ENCODE measurements at places on chromosomes 2 and 18.
A peak's percentile ranks its signal among the peaks of the same experiment; 100 is the strongest.

DNA sequence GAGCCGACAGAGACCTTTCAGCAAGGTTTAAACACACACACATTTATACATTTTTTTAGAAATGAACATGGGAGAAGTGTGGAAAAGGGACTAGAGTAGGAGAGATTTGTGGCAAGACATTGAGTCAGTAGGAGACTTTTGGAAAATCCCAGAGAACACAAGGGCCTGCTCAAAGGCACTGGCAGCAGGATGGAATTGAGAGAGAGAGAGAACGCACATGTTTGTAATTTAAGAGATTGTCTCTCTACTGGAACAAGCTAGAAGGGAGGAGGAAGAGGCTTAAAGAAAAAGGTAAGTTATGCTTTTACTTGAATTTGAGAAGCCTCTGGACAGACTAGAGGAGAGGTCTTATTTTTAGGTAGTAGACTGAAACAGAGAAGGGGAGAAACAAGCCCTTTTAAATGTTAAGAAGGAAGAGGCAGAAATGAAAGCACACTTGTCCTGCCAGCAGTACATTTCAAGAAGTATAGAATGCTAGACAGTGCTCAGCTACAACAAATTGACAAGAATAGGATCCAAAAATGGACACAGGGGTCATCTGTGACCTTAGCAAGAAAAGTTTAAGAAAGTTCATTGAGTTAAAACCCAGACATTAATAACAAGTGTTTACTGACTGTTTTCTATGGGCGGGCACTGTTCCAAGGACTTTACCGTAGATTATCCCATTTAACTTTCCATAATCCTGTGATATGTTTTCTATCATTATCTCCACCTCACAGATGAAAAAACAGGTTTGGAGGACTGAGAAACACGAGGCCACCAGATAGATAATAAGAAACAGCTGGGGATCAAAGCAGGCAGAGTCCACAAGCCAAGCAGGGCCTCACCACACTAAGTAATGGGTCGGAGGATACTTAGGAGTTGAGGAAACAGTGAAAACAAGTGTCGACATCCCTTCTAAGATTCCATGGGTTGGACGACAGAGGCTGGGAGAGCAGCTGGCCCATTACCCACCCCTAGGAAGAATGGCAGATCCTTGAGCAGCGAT, 306.5 kb upstream of the NRP2 start:
- DNase-seq, result no peak

- DNase-seq, result peak; percentile 59
Observed at GRCh38 chr2:238720232-238720672, 127.6 kb upstream of the TWIST2 start.

DNA sequence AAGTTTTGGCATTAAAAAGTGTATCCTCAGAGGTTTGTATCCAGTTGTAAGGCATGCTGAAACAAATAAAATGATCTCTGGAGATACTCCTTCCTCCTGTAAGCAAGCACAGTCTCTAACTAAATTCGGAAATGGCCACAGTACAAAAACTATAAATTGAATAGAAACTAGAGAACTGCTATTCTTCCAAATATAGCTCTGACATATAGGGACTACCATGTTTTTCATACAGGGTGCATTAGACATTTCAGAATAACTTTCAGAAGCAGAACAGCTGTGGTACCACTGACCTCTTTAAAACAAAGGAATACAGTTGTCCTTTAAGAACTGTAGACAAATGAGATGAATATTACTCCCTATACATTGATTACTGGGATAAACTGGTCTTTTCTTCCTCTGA, 568.5 kb downstream of the ARHGAP15 start:
- DNase-seq, result no peak

DNA sequence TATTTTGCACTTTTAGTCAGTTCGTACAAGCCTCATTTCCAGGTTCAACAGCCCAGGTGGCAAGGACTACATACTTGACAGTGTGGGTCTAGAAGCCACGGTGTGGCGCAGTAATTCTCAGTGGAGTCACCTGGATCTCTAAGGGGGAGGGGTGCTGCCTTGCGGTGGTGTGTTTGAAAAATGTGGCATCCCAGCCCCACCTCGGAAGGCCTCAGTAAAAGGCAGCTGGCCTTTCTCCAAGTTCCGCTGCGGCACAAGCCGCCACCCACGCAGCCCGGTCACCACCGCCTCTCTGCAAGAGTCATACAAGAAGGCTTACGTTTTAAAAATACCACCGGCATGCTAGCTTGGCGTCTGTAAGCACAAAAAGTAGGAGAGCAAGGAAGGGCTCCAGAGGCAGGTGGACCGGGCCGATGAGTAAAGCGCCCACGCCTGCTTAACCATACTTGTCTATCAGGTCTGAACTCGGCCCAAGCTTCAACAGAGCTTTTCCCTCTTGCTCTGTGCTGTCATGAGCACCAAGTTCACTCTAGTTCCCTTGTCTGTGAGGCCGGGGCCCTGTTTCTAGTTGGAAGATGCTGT, 49.5 kb downstream of the SPRED2 start:
- DNase-seq, result peak; percentile 81

- no peak for DNase-seq
Observed at GRCh38 chr2:52916981-52917380, 850.6 kb upstream of the CHAC2 start.

GRCh38 chr2:68751397-68752339, 17.1 kb downstream of the ARHGAP25 start:
- DNase-seq, result peak; percentile 85

DNA sequence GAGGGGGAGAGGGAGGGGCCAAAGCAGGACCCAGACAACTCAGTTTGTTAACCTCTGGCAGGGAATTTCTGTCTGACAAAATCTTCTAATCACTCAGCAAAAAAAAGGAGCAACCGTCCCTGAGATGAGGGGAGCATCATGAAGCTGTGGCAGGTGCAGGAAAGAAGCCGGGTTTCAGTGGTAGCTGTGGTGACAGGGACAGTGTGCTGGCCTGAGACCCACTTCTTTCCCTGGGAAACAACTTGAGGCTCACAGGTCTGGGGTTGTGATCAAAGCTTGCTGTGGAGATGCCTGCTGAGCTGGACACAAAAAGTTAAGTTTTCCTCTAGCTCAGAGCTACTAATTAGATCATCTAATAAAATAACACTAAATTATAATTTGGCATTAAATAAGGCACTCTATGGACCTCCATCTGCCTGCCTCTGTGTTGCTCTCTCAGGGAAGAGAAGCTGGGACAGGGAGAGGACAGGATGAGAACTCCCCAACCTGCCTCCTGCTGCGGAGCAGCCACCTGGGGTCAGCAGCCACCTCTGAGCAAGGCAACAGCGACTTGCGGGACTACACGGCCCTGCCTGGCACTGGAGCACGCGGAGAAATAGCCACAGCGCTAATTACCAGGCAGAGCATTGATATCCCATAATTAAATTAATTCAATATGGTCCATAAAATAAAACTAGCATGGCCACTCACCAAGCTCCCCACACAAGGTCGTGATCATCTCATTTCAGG, 104.6 kb upstream of the TEX51 start:
- DNase-seq, result no peak

DNA sequence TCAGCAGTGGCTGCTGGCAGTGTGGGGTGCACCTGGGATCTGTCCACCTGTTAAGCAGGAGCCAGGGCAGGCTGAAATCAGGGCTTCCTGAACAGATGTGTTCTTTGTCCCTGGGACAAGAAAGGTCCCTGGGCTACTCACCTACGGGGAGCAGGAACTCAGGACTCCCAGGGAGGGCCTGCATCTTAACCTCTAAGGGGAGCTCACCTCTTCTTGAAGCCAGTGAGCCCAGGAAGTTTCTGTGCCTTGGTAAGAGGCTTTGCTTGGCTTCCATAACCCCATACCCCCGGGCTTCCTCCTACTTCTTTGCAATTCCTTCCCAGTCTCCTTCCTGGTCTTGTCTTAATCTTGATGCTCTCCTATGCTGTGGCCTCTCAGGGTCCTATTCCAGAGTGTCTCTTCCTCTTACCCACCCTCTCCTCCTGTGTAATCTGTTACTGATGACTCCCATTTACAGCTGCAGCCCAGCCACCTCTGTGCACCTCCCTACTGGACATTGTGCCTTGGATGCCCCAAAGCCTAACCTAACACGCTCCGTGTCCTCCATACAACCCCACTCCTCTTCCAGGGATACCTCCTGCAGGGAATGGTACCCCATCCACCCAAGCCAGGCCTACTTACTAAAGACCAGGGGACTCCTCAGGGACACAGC, 55.7 kb upstream of the MAPRE3 start:
- DNase-seq, result no peak

GRCh38 chr2:104861351-104862057, 7.6 kb downstream of the POU3F3 start:
- no peak for DNase-seq

DNA sequence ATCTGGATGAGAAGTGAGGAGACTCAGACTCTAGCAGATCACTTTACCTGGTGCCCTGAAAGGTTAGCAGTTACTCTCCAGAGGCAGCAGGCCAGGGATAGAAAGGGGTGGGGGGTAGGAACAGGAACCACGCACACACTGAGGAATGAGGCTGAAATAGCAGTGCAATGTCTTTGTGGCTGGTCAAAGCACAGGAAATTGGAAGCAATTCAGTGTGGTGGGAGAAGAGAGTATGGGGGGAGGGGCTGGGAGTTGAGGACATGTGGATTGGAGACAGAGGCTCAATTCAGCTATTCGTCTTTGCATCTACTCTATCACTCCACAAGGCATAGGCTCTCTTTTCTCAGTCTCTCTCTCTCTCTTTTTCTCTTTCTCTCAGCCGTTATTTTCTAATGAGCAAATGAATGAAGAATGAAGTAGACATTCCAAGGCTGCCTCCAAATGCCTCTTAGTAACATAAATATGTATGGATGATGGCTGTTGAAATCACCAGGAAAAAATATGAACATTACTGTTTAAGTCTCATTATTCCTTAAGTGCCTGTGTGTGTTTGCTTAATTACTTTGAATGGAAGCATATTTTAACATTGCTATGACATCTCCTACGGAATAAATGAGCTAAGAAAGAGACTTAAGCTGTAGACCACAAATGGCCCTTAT, 979.4 kb downstream of the TSN start:
- peak; percentile 20 for DNase-seq

- DNase-seq, result no peak
Observed at GRCh38 chr2:163455815-163456214, 280.0 kb downstream of the FIGN start.

GRCh38 chr2:222795450-222796357, 65.1 kb upstream of the ACSL3 start:
- DNase-seq, result no peak

- no peak for DNase-seq
Observed at GRCh38 chr2:191299010-191299409, 53.8 kb downstream of the MYO1B start.

- peak; percentile 95 for DNase-seq
Observed at GRCh38 chr2:185807351-185807750, 68.7 kb downstream of the FSIP2 start.

DNA sequence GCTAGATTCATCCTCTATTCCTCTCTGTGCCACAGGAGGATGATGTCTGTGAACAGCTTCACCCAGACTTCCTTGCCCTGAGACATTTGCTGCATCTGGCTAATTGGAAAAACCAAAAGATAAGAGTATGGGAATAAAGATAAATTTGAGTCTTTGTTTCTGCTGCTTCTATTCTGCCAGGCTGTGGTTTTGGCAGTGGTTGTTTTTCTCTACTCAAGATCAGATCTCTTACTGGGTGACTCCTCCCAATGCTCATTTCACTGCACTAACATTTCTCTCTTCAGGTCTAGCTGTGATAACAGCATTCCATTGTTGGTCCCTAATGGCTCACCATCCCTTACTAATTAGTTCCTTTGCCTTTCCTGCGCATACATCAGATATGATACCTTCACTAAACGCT, 89.5 kb downstream of the CALCRL start:
- peak; percentile 33 for DNase-seq

GRCh38 chr2:231761735-231762134, 19.3 kb downstream of the PDE6D start:
- DNase-seq, result no peak

DNA sequence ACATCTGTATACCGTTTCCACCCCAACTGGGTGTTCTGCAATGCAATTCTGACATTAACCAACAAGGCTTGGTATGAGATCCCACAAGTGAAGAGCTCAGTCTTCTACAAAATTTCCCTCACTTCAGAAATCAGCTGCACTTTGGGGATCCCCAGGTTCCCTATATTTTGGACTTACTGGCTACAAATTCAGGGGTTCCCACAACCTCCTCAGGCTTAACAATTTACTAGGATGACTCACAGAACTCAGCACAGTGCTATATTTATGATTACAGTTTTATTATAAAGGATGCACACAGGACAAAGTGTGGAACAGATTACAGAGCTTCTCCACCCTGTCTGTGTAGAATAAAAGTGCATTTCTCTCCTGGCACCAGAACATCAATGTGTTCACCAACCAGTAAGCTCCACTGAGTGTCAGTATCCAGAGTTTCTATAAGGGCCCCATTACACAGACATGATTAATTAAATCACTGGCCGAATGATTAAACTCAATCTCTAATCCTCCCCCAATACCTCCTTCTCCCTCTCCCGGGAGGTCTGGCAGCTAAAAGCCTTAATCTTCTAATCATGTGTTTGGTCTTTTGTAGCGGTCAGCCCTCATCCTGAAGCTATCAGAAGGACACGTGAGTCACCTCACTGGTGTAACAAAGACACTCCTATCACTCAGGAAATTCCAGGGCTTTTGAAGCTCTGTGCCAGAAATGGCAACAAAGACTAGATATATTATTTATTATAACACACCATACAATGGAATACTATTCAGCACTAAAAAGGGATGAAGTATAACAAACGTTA, 84.6 kb downstream of the SLC66A3 start:
- DNase-seq, result peak; percentile 43

GRCh38 chr2:8796315-8796848, 41.0 kb downstream of the KIDINS220 start:
- DNase-seq, result no peak

- no peak for DNase-seq
Observed at GRCh38 chr2:75539955-75540716, 20.6 kb downstream of the EVA1A start.

GRCh38 chr2:98729652-98730051, 1.3 kb downstream of the MGAT4A start:
- DNase-seq, result no peak

DNA sequence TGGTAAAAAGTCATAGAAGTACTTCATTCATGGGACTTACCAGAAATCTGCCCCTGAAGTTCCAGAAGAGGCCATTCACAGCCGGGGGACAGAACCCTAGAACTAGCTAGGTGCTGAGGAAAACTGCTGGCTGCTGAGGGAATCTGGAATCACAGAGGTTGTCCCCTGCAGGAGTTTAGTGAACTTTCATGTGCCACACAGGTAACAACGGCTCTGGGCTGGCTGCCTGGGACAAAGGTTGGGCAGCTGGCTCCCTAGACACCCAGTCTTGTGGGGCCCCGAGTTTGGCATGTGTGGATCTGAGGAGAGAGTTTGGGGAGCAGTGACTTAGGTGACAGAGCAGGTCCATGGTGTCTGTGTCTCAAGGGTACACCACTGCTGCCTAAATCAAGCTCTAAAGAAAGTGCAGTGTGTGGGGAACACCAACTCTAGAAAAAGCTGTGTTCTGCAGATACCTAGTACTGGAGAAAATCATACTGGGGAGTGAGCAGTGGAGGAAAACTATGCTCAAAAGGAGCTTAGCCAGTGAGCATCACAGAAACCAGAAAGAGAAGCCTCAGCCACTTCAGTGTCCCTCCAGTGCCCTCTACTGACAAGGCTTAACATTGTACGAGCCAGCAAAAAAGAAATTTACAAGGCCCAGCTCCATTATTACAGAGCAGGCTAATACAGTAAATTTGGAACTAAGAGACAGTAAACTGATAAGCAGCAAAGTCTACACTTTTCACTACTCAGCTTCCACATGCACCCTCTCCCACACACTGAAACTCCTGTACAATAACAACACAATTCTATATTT, 15.2 kb downstream of the GALNT3 start:
- DNase-seq, result peak; percentile 7

- no peak for DNase-seq
Observed at GRCh38 chr2:112073875-112074274, 18.8 kb downstream of the TMEM87B start.
